ENCODE measurements at places on chromosomes 3 and 15.

DNA sequence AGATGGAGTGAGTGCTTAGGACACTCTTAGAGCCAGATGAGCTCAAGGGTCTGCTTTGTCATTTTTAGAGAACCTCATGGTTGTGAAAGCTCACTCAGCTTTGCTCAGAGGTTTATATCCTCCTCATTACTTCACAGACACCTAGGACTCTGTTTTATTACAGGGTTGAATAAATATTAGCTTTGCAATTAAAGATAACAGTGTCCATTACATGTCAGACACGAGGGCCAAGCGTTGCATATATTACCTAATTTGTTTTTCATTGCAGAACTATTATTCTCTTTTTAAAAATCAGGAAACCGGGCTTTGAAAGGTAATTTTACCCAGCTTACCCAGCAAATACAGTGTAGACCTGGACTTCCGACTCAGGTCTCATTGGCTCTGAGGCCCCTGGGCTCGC, 16.1 kb downstream of the MAP6D1 start:
- no peak for DNase-seq

DNA sequence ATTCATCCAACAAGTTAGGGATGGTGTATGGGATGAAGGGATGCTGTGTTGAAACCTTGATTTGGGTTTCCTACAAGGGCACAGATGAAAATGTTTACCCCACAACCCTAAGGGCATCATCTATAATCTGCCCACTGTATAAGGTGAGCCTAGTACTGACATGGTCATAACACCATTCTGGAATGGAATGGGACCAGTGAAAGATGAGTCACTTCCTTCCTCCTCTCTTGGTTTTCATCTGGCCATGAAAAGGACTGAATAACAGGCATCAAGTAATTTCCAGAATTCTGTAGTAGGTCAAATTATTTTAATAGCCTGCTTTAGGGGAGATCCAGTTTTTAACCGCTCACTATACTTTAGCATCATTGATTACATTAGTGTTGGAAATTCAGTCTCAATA, 538.6 kb downstream of the NR2F2 start:
- DNase-seq = no peak

DNA sequence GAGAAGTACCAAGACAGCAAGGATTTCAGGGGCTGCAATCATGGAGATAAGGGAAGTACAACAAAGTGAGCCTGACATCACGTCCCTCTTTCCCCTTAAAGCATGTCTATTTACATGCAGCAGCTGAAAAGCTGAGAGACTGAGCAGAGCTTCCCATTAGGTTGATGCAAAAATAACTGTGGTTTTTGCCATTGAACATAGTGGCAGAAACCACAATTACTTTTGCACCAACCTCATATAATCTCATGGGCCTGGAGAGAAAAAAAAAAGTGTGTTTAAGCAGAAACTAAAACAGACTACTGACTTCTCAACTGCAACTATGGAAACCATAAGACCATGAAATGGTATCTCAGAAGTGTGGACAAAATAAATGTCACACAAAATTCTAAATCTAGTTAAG, 48.3 kb downstream of the CCDC12 start:
- no peak for DNase-seq

- DNase-seq = no peak
Measured at GRCh38 chr15:65945616-65946015, 76.3 kb downstream of the RAB11A start.

- DNase-seq = peak; percentile 67
Measured at GRCh38 chr3:149618151-149619123, 39.4 kb downstream of the WWTR1 start.

DNA sequence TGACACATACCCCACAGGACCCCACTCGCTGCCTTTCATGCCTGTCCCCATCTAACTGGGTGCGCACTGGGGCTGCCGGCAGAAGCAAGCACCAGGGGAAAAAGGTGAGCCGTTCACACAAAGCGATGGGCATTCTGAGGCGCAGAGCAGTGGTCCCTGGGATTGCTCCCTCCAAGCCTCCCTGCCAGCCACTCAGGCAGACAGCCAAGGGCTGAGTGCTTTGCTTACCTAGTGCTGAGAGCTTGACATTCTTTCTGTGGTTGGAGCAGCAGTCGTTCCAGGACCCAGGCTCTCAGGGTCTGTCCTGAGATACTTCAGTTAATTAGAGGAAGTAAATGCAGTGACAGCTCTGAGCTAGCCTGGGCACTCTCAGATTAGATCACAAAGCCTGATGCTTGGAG, 5.7 kb downstream of the ESYT3 start:
- DNase-seq = peak; percentile 28

- DNase-seq = no peak
Measured at GRCh38 chr3:104763007-104763406, 603.7 kb upstream of the ALCAM start.

DNA sequence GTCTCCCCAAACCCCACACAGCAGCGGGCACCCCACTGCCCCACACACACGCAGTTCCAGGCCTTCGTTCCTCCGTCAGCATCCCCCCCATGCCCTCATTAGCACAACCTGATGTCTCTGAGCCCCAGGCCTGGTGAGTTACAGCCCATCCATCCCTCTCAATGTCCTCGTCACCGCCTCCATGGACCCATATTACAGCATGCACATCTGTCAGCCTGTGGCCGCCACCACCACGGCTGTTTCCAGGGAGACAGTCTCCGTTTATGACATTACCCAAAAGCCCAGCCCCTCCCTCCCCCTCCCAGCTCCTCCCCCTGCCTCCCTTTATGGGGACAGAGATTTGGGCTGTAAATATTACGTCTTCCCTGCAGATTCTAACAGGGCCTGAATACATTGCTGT, 143.1 kb upstream of the LINGO1 start:
- no peak for DNase-seq

DNA sequence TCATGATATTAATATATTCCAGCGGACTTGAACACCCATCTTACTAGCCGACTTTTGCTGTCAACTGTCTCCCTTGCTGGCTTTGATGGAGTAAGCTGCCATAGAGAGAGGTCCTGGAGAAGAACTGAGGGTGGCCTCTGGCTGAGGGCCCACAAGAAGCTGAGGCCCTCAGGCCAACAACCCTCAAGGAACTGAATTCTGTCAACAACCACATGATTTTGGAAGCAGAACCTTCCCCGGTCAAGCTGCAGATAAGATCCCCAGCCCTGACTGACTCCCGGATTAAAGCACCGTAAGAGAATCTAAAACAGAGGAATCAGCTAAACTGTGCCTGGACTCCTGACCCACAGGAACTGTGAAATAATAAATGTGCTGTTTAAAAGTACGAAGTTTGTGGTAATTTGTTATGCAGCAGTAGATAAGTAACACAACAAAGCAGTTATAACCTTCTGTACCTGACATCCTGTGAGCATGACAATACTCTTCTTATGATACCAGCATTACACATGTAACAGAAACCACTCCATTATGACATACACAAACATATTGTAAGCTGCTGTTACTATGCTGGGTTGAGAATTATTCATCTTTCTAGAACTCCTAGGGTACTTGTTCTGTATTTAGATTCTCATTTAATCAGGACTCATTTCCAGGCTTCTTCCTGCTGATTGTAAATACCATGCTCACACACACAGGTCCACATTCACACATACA, 66.2 kb downstream of the HES1 start:
- no peak for DNase-seq

DNA sequence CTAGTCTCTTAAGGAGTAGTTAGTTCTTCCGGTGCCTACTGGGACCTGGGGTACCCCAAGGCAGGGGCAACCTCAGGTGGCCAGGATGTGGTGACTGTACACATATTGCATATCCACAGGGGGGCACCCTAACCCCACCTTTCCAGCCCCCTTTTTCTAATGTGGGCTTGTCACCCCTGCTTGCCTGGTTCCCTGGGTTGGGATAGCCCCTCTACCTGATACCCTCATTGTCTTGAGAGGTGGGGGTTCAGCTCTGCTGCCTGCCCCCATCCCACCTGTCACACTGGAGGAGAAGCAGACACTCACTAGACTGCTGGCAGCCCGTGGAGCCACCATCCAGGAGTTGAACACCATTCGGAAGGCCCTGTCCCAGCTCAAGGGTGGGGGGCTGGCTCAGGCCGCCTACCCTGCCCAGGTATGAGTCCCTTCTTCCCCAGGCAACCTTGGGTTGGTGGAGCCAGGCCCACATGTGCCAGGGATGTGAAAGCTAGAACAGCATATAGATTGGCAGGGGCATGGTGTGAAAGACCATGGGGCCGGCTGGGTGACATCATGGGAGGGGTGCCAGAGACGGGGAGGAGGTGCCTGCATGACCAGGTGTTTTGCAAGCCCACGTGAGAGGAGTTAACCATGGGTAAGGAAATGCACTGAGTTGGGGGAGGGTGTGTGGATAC, 4.0 kb downstream of the GLYCTK start:
- DNase-seq = no peak

DNA sequence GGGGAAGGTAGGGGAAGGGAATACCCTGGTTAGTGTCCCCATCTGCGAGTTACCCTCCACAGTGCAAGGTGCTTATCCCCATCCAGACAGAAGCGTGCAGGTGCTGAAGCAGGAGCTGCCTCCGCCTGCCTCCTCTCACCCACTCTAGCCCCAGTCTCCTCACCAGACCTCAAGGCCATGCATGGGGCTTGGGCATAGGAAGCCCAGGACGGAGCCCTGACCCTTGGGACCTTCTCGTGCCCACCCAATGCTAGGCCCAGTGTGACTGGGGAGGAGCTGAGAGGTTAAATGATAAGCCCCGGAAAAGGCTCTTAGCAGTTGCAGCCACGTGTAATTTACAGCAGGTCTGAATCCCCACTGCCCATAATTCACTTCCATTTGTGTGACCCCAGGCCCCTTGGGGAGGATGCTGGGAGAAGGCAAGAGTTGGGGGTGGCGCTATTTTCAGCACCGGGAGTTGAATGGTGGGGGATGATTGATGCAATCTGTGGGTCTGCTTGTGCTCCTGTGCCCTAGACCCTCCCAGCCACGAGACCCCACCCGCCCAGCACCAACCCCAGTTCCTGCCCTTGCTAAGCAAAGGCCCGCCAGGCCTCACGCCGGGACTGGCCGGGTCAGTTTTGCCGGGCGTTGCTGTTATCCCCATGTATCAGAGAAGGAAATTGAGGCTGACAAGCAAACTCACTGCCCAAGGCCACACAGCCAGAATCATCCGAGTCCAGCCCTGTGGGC, 14.5 kb upstream of the PLXND1 start:
- DNase-seq = no peak

DNA sequence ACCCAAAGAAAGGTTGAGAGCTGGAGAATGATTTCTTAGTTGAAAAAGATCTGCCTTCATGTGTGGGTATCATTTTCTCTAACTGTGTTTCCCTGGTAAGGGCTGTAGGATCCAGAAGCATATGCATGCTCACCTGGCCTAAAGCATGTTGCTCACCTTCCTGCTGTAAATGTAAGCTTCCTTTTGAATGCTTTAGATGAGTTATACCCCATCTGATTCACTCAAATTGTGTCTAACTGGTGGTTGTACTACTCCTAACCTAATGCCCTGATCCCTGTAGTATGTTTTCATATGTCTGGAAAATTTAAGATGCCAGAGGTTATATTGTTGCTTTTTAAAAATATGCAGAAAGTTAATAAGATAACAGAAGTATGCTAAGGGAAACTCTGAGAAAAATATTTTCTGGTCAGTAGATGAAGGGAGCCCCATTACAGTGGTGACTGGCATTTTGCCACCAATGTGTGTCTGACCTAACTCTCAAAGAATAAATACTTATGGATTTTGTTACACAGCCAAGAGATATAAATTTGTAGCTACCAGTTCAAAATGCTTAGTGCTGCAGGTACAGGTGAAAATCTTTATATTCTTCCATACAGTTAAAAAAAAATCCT, 7.7 kb downstream of the FILIP1L start:
- peak; percentile 50 for DNase-seq

GRCh38 chr15:99932676-99933402, 199.6 kb upstream of the LYSMD4 start:
- no peak for DNase-seq

GRCh38 chr3:46593274-46593862, 19.0 kb upstream of the FAM240A start:
- DNase-seq = no peak

- DNase-seq = no peak
Measured at GRCh38 chr15:34791701-34792100, 3.6 kb downstream of the ACTC1 start.

DNA sequence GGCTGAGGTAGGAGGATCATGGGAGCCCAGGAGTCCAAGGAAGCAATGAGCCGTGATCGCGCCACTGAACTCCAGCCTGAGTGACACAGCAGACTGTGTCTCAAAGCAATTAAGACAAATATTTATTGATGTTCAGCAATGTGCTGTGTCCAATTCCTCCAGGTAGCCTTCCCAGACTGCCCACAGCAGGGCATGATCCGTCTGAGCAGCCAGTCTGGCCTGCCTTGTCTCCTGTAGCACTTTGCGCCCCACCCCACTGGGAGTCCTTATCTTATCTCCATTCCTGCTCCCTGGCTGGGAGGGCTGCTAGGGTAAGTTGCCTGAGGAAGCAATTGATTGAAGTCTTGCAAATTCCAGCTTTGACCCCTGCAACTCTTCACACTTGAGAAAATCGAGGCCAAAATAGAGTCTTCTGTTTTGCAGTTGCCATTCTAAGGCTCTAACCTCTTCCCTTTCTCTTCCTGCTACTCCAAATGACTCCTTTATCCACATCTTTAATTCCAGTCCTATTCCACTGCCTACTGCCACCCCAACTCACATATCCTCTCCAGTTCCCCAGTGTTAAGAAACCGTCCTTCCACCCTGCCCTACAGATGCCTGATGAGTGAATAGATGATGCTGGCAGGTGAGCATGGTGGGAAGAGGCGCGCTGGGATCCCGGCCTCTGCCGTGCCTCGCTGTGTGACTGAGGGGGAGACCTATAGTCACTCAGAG, 26.9 kb upstream of the LCTL start:
- peak; percentile 85 for DNase-seq

DNA sequence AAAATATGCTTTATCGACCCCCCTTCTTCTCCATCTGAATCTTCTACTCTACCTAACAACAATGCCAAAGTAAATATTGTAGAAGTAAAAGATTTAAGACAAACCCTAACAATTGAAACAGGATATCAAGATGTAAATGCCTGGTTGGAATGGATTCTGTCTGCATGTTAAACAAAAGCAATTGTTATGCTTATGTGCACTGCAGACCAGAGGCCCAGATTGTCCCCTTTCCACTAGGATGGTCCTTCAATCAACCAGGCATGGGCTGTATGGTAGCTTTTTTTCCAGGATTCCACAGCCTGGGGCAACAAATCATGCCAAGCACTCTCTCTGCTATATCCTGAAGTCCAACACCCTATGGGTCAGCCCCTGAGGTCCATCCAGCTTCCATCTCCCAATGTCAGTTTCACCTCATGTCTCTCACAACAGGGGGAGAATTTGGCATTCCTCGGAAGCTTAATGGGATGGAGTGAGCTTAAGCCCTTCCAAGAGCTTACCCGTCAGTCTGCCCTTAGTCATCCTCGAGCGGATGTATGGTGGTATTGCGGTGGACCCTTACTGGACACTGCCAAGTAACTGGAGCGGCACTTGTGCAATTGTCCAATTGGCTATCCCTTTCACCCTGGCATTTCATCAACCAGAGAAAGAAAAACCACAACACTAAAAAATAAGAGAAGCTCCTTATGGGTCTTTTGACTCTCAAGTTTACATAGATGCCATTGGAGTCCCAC, 36.2 kb downstream of the ZNF589 start:
- no peak for DNase-seq
